Uterine smooth muscle cell (primary cell): ENCODE measurements at places on chromosomes 5 and 9. TPM values are rescaled to one million over a fixed set of nuclear protein-coding genes. Genes with fewer than 3 reads are reported as not detected.

The CDH9 gene
- not detected in 2 replicates for total RNA-seq

The PCDHGA1 gene
- 0.22 and 0.62 TPM in 2 replicates for total RNA-seq

The LHX2 gene
- 0.33 TPM in 1 of 2 replicates, not detected in the other for total RNA-seq

The RANBP3L gene
- 0.11 and 0.12 TPM in 2 replicates for total RNA-seq

The MELK gene
- 17.2 and 64.6 TPM in 2 replicates for total RNA-seq

The PCDHA6 gene
- total RNA-seq: 0.77 and 1.4 TPM in 2 replicates

The DNAH5 gene
- total RNA-seq: 0.11 and 0.37 TPM in 2 replicates

The PSD2 gene
- under 0.01 and 0.12 TPM in 2 replicates for total RNA-seq

The BSPRY gene
- not detected in 2 replicates for total RNA-seq
